ENCODE measurements at places on chromosomes 1 and 21.

- DNase-seq = no peak
Observed at GRCh38 chr1:33361532-33362235, 40.8 kb upstream of the A3GALT2 start.

DNA sequence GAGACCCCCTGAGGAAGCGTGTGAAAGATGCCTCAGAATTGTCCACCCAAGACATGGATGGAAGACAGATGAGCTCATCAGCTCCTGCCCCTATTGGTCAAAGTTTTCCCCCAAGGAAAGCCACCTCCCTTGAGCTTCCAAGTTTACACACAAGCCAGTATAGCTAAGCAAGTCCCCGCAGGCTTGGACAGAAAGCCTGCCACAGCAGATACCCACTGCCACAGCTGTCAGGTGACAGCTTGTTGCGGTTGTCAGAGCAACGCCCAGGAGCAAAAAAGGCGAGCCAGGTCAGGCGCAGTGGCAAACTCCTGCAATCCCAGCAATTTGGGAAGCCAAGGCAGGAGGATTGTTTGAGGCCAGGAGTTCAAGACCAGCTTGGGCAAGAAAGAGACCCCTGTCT is 60.9 kb upstream of the IFNAR2 start:
- DNase-seq = no peak

- no peak for DNase-seq
Observed at GRCh38 chr1:18103788-18104421, 3.7 kb upstream of the IGSF21 start.

GRCh38 chr1:62038594-62039284 is 155.9 kb upstream of the L1TD1 start:
- no peak for DNase-seq

- no peak for DNase-seq
Observed at GRCh38 chr1:96682056-96682455, 39.5 kb upstream of the PTBP2 start.

GRCh38 chr1:49435291-49435690 is 588.5 kb downstream of the AGBL4 start:
- DNase-seq = no peak

- no peak for DNase-seq
Observed at GRCh38 chr1:41713557-41714327, 205.0 kb downstream of the HIVEP3 start.

DNA sequence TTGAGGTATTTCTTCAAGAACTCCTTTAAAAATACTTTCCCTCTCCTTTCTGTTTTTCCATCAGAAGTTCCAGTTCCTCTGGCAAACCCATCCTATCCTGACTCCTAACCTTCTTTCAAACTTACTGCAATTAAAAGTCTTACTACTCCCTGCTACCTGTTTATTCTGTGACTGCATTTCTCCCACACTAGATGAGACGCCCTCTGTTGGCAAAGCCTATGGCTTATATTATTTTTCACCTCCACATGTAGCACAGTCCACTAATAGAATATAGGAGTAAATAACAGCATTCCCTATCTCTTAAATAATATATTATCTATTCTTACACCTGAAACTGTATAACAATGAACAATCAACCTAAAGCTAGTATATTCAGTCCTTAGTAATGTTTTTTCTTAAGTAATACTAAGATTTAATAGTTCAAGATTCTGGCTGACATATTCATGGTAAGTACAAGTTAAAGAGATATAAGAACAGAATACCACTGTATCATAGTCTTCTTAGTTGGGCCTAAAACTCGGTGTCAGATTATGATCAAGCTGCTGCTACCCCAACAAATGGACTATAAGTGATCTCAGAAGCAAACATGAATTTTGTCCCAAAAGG is 54.8 kb downstream of the RAB3GAP2 start:
- no peak for DNase-seq

- DNase-seq = no peak
Observed at GRCh38 chr1:228875741-228876140, 140.5 kb downstream of the RHOU start.

- DNase-seq = no peak
Observed at GRCh38 chr21:27212441-27212840, 245.6 kb upstream of the ADAMTS5 start.

DNA sequence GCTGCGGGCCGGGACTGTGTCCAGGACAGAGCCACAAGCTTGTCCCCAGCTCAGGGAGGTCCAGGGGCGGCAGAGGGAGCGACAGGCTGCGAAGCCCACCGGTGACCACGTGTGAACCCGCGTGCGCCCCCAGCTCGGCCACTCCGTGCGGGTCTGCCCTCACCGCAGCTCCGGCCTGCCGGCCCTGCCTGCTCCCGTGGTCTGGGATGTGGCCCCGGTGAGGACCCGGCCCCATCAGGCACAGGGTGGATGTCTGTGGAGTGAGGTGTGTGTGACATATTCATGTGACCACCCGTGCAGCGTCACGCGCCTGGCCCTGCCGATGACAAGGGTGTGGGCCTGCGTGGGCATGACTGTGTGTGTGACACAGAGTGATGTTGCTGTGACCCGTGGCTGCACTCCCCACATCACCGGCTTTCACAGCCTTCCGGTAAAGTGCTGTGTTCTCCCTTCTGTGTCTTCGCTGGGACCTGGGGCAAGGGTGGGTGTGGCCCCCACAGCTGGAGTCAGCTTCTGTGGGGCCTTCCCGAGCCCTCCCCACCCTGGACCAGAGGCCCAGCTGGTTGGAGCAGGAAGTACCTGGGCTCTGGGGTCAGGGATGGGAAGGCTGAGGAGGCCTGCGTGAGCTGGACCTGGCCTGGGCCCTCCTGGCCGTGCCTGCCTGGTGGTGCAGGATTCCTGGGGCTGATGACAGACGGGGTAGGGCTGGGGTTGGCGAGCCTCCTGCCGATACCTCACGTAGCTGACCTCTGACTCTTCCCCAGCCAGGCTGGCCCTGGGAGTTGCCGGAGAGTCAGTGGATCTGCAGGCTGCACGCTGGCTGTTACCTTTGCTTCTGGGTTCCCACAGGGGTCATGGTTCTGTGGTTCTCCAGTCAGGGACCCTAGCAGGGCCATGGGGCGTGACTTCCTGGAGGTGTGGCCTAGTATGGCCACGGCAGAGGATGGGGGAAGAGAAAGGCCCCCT is 4.1 kb downstream of the RNF223 start:
- no peak for DNase-seq

- no peak for DNase-seq
Observed at GRCh38 chr1:99745061-99745460, 21.4 kb downstream of the FRRS1 start.

- no peak for DNase-seq
Observed at GRCh38 chr1:227816750-227817446, 1.4 kb downstream of the PRSS38 start.

GRCh38 chr1:101833312-101833711 is 163.4 kb downstream of the OLFM3 start:
- no peak for DNase-seq

- DNase-seq = no peak
Observed at GRCh38 chr1:217009376-217009775, 286.1 kb upstream of the ESRRG start.

DNA sequence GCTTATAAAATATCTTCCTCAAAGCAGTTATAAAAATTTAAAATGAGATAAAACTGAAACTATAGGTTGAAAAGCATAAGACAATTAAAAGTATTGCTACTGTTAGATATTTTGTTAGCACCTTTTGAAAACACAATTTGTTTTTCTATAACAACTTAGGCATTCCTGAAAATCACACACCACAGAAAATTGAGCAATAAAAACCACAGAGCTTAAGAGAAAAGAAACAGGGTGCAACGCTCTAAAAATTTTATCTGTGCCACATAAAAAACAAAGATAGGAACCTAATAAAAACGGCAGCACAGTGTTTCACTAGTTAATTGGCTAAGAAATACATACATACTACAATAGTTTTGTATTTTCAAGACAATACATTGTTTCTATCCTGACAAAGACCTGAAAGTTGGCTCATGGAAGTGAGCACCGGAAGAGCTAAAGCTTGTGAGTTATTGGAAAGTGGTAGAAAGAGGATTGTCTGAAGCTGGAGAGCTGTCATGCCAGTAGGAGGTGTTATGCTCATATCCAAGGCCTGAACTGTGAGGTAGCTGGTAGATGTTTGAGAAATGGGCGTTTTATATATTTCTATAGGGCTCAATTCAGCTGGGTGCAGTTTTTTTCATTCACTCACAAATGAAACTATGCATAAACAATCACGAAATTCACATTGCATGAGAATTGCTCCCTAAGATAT is 45.8 kb downstream of the RGS7 start:
- DNase-seq = no peak

- no peak for DNase-seq
Observed at GRCh38 chr1:56774067-56774609, 45.1 kb downstream of the FYB2 start.

- no peak for DNase-seq
Observed at GRCh38 chr1:236214761-236215160, 67.0 kb downstream of the ERO1B start.

DNA sequence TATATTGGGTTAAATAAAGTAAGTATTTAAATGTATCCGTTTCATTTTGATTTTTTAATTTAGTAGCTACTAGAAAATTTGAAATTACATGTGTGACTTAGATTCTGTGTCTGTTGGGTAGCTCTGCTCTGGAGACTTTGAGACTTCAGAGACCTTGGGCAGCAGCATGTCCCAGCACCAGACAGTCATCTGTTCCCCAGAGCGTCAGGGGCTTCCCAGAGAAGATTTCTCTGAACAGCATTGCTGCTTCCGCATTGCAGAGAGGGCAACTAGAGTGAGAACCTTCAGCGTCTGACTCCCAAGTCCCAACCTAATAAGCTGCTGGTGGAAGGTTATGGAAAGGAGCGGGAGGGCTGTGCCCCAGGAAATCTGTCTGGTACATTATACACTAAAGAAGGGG is 6.6 kb downstream of the LINGO4 start:
- no peak for DNase-seq

GRCh38 chr1:245592189-245592460 is 437.3 kb downstream of the KIF26B start:
- DNase-seq = no peak

GRCh38 chr1:155277902-155278688 is 832 bp downstream of the HCN3 start:
- peak; percentile 67 for DNase-seq

GRCh38 chr1:37556712-37557196 is at the start of gene DNALI1:
Gene DNALI1, plus strand, starts transcription at chr1:37556940. Its CDS starts 55 bp downstream, at chr1:37556995.
- DNase-seq = no peak

DNA sequence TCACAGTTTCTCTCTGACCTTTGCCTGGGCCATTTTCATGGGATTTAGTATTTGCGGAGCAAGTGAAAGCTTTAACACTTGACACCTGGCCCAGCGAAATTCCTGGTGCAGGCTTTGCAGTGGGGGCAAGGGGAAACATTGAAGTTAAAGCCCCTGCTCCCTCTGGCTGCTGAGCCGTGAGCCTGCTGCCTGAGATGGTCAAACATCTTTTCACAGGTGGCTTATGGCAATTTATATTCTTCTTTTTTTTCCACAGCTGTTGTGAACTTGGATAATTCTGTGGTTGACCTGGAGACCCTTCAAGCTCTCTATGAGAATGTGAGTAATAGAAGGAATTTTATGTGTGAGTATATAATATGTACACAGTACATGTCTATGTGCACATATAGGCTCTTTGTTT is 202.9 kb downstream of the FMN2 start:
- DNase-seq = no peak

GRCh38 chr1:22971161-22971560 is 1.5 kb downstream of the LACTBL1 start:
- no peak for DNase-seq

GRCh38 chr1:162709870-162710269 is 77.6 kb downstream of the DDR2 start:
- no peak for DNase-seq

- DNase-seq = no peak
Observed at GRCh38 chr1:39574646-39575045, 1.9 kb downstream of the PABPC4 start.

DNA sequence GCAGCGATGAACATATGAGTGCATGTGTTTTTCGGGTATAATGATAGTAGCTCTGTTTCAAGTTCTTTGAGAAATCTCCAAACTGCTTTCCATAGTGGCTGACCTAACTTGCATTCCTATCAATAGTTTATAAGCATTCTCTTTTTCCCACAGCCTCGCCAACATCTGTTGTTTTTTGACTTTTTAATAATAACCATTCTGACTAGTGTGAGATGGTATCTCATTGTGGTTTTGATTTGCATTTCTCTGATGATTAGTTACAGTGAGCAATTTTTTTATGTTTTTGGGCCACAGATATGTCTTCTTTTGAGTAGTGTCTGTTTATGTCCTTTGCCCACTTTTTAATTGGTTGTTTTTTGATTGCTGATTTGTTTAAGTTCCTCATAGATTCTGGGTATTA is 10.6 kb upstream of the RUNX1 start:
- no peak for DNase-seq

DNA sequence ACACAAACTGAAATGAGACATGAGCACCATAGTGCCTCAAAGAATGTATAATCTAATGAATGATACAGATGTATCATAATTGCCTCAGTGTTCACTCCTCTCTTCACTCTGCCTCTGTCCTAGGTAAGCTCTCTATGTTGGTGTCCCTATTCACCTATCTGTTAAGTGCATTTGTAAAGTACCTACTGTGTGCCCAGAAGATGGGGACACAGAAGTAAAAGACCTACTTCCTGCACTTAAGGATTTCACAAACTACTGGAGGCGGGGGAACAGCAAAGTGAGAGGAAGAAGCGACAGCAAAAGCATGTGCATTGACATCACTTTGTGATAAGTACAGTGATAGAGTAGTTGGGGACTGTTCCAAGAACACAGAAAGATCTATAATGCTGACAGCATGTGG is 18.1 kb downstream of the RD3 start:
- no peak for DNase-seq

DNA sequence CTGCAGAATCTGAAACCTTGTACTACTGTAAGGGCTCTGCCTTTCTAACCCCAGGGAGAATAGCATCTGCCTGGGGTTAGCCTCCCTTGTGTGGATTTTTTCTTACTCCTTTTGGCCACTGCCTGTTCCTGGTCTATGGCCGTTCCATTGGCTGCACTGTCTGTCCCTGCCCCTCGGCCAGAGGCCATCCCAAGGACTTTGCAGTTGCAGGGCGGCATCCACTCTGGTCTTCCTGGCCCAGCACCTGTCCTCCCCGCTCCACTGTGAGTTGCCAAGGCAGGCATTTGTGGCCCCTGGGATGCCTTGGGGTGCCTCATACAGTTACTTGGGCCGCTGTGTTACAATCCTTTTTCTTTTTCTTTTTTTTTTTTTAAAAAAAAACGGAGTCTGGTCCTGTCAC is 45.8 kb downstream of the PDE9A start:
- DNase-seq = no peak

- no peak for DNase-seq
Observed at GRCh38 chr1:112564081-112564480, 54.9 kb downstream of the ST7L start.

- no peak for DNase-seq
Observed at GRCh38 chr1:22350171-22350923, 101.3 kb upstream of the ZBTB40 start.

Measured in stimulated activated CD4-positive, alpha-beta T cell treated with anti-CD3 and anti-CD28 coated beads, Interleukin-1b, Interleukin-23, amount 100 ng/mL, for 4 hours (primary cell).